ENCODE measurements at places on chromosomes 2 and 18.
A peak's percentile ranks its signal among the peaks of the same experiment; 100 is the strongest.

DNA sequence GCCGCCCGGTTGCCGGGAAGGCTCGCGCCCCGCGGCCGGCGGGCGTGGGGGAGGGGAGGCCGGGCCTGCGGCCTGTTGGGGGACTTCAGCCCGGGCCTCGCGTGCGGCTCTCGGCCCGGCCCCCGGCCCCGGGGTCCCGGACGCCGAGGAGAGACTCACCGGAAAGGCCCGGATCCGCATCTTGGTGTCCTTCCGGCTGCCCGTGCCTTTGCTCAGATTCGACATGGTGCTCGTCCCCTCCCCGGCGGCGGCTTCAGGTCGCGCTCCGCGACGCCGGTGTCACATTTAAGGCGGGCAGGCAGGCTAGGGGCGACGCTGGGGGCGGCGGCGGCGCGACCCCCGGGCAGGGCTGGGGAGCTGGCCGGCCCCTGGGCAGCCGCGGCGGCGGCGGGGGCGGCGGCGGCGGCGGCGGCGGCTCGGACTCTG, 365 bp downstream of the CUL3 start:
- no peak for DNase-seq

- no peak for DNase-seq
These were observed 54.9 kb downstream of the ANTXR1 start for GRCh38 chr2:69067866-69068265.

DNA sequence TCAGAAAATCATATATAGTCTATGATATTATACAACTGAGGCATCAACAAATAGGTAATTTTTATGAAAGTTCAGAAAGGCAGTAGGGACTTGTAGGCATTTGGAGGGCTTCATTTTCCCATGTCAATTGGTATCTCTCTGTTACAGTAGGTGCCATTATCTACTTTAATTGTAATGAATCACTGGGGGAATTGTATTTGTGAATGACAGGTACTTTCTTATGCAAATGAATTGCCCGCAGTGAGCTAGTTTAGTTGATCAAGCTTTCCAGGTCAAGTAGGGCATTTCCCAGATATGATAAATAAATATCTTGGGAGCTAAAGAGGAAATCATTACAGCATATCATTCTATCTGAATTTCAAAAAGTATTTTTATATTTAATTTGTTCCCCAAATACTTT, 1116.3 kb downstream of the DPP10 start:
- DNase-seq = no peak

DNA sequence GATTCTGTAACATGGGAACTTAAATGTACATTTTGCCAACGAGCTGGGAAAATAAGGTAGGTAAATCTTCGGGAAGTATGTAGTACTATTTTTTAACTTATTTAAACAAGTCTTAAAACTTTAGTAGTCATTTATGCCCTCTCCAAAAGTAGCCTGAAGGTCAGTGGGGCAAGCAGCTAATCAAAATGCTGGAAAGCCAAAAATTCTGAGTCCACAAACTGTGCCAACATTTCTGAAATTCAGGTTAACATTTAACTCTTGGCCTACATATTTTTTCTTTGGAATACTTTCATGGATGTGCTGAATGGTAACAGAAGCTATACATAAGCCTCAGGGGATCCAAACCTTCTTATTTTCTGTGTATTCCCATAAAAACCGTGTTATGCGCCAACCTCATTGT, 26.3 kb downstream of the WDR75 start:
- DNase-seq = no peak

GRCh38 chr2:148922062-148922461, 47.0 kb downstream of the KIF5C start:
- DNase-seq = no peak

DNA sequence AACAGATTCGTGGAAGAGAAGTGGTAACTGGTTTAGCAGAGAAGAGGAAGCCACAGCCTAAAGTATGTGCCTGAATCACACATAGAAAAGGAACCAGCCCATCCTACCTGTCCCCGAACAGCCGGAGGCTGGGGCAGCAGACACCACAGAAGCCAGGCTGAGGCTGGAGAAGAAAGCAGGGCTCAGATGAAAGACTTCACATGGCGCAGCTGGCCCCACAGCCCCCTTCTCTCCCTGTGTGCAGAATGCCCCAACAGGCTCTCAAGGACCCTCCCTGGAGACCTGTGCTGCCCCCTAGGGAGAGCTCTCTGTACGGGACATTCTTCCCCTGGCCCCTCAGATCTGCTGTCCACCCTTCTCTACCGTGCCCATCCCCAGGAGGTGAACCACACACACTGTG, 83.5 kb upstream of the RAB12 start:
- DNase-seq = no peak

DNA sequence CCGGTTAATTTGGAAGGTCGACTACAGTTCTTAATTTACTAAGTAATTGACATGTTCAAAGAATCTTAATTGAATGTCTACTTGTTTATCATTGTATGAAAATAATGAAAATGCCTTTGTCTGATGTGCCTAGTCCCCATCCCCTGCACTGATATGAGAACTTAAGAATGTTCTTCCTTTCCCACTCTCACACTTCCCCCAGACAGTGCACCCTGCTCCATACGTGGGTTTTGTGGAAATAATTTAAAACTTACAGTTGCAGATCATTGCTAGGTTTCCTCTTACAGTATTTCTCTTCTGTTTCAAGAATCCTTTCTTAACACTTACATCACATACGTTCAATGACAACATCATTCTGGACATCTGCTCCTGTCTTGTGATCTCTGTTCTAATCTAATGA, 3.5 kb downstream of the ICOS start:
- DNase-seq = no peak

- no peak for DNase-seq
These were observed 61.4 kb downstream of the GPR39 start for GRCh38 chr2:132477962-132478361.

DNA sequence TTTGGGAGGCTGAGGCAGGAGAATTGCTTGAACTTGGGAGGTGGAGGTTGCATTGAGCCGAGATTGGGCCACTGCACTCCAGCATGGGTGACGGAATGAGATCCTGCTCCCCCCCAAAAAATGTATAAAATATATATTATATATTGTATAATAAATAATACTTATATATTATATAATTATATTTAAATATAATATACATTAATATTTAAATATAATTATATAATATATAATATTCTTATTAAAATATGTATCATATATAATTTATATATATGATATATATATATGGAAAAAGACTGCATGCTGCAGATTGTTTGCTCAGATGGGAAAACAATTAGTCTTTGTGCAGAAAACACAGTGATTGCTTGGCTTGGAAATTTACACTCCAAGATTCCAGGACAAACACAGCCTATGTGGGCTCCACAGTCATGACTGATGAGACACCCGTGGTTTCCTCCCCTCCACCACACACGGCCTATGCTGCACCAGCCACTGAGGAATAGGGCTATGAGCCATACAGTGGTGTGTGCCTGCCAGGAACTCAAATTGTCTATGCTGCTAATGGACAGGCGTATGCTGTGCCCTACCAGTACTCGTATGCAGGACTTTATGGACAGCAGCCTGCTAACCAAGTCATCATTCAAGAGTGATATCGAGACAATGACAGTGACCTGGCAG, 30.0 kb downstream of the PMAIP1 start:
- no peak for DNase-seq

DNA sequence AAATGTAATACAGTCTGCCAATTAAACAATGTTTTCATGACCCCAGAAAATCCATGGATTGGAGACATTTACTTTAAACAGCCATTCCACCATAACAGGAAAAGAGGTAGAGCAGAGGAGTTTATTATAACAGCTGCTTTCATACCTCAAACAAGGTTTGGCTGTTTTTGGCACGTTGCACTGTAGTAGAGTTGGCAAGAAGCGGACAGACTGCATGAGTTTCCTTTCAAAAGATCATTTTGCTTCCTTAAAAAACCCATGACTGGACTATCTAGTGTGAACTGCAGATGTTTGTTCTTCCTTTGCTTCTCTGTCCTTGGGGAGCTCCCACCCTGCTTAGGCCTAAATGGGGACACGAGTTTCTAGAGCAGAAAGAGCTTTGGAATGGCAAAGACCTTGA, 108.5 kb upstream of the THOC1 start:
- no peak for DNase-seq

DNA sequence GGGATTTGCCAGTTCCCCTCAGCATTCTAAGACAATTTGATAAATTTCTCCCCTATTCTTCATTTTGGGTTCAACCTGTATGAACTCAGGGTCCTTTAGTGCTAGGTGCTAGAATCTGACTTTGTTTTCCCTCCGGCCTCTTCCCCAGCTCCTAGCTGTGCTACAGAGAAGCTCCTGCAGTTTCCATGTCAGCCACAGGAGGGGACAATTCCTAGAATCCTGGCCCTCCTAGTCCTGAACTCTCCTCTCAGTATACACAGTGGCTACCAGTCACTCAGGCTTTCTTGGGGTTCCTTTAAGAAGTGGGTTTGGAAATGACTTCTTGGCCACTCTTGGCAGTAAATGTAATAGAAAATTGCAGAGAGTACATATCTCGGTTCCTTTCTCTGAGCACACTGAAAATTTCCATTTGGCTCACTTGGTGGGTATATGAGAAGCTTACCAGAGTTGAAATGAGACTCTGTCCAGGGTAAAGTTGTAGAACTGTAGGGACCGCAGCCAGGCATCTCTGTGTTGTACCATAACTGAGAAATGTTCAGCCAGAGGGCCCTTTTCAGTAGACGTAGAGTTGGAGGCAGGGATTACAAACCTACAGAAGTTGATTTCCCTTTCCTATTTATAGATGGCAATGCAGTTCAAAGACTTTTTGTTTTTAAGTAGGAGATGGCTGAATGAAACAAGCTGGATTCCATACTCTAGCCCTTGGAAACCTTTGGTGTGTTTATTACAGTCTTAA, 5.0 kb upstream of the CHST10 start:
- DNase-seq = no peak

GRCh38 chr2:26532301-26533250, 54.7 kb upstream of the OTOF start:
- no peak for DNase-seq

DNA sequence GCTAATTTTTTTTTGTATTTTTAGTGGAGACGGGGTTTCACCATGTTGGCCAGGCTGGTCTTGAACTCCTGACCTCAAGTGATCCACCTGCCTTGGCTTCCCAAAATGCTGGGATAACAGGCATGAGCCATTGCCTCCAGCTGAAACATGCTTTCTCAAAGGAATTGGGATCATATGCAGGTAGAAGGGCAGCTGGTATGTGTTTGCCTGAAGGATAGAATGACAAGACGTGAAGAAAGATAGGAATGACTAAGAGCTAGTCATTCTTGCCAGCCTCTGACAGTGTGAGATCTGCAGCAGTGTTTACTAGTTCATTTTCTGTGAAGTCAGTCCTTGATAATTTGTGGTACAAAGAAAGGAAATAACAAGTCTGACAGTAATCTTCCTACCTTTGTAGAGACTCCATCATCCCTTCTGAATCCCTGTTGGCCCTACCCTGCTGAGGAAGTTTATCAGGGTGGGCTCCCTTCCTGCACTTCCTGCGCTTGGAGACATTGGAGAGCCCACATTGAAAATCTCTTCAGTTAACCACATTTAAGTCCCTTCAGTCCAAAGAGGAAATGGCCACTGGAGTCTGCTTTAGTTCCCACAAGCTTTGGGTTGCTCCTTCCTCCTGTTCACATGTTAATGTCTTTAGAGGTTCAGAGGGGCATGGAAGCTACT, 14.7 kb downstream of the CFLAR start:
- DNase-seq = no peak

DNA sequence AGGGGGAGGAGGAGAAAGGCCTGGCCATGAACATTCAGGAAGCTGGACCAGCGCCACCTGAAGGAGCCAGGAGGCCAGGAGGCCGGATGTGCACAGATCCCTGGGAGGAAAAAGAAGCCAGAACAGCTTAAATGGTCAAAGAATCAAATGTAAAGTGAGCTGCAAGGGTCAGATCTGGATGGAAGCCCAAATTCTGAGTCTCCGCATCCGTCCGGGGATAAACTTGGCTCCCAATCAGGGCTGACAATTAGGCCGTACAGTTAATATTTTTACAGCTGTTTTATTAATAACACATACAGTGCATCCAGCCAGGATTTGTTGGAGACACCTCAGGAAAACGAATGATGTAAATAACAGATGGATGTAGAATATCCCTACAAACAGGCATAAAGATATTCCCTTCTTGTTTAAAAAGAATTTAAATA, 495.1 kb upstream of the TCF4 start:
- DNase-seq = no peak

DNA sequence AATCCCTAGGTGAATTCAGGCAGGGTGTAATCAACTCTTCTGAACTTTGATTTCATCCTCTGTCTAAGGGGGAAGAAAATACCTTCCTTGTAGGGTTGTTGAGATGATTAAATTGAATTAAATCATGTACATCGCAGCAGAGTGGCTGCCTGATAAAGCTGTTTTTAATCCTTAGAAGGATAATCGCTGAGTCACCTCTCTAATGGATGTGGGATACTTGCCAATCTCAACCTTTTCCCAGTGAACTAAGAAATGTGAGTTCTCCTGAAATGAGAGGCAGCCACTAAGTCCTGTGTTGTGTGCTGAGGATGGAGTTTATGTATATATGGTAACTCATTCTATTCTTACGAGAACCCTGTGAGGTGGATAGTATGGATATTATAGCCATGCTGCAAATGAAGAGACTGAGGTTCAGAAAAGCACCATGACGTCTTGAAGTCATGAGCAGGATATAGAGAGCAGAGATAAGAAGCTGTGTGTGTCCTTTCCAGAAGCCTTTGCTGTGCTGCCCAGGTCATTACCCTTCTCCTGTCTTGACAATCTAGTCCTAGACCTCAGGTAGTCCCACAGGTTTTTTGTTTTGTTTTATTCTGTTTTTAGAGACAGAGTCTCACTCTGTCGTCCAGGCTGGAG, 93.3 kb downstream of the HNRNPLL start:
- no peak for DNase-seq

GRCh38 chr2:36484454-36484853, 113.5 kb downstream of the FEZ2 start:
- DNase-seq = no peak

DNA sequence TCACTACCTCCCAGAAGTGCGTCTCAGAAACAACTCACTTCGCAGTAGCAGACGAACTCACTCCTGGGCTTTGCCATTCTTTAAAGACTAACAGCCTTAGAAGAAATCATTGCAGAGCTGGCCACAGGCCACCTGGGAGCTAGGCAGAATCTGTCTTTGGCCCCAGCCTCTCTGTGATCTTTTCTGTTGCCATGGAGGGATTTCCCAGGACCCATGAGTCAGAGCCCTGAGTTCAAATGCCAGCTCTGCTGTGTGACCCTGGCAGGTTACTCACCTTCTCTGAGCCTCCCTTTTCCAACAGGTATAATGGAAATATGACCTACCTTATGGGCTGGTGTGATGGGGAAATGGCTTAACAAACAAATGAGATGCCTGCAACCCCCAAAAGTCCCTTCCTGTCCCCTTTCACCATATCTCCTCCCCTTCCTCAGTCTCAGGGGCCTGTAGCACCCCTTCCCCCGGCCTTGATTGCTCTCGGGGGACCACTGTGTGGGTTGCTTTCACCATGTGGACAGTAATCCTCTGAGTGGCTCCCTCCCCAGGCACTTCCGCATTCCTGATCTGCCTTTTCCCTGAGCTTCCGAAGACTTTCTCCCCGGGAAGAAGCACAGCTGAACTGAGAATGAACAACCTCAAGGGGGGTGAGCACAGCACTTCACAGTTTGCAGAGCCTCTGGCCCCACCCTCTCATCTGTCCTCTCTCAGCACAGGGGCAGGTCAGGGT, 34.0 kb upstream of the SLC66A3 start:
- peak; percentile 31 for DNase-seq

- no peak for DNase-seq
These were observed 9.3 kb downstream of the NOSTRIN start for GRCh38 chr2:168811696-168812095.

All from NCI-H2029 treated with DMSO at 0.1 percent for 48 hours (cell line).